ENCODE measurements at places on chromosomes 7 and 10.

DNA sequence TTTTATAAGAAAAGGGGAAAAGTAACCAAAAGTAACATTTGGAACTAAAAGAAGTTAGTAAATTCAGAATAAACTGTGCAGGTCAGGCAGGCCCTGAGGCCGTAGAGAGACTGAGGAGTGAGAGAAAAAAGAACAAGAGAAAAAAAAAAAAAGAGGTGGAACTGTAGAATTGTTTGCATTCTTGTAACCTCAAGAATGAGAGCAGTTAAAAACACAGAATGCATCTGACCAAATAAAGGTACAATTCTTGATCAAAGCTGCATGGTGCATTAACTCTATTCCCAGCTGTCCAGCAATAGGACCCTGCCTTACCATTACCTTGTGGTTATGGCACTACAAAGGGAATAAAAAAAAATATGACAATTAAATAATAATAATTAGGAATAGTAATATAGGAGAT, 170.1 kb upstream of the SEMA3A start:
- no peak for DNase-seq

- no peak for DNase-seq
Observed at GRCh38 chr7:97003262-97004246, 1.8 kb upstream of the DLX6 start.

GRCh38 chr7:102991540-102992214, 78.9 kb downstream of the LRRC17 start:
- peak; percentile 91 for DNase-seq

GRCh38 chr10:16966991-16967865, 150.0 kb upstream of the RSU1 start:
- DNase-seq = peak; percentile 51

GRCh38 chr7:2159176-2159520, 73.6 kb downstream of the MAD1L1 start:
- DNase-seq = no peak

- no peak for DNase-seq
Observed at GRCh38 chr7:33932221-33932620, 26.9 kb downstream of the BMPER start.

- DNase-seq = peak; percentile 30
Observed at GRCh38 chr10:11715815-11716494, 26.2 kb upstream of the ECHDC3 start.
